Stimulated activated CD8-positive, alpha-beta memory T cell treated with anti-CD3 and anti-CD28 coated beads, Interleukin-7, amount 100 ng/mL, for 4 hours (primary cell): ENCODE measurements at places on chromosomes 13 and 19.

- DNase-seq: no peak
Observed at GRCh38 chr19:56637976-56638555, 4.9 kb upstream of the SMIM17 start.

DNA sequence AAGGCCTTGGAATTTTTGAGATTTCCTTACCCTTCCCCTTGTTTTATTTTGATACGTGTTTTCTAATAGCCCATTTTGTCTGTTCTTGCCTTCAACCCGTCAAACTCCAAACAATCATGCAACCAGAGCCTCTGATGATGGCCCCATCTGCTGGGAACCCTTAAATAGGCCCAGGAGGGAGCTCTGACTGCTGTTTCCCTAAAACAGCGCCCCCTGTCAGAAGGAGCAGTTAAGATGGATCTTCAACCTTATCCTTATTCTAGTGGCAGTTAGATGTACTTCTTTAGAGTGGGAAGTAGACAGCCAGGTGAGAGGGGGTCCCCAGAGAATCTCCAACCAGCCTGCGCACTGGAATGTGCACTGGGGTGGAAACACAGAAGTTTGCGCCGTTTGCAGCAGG is 1031.0 kb upstream of the PCDH9 start:
- DNase-seq: no peak

DNA sequence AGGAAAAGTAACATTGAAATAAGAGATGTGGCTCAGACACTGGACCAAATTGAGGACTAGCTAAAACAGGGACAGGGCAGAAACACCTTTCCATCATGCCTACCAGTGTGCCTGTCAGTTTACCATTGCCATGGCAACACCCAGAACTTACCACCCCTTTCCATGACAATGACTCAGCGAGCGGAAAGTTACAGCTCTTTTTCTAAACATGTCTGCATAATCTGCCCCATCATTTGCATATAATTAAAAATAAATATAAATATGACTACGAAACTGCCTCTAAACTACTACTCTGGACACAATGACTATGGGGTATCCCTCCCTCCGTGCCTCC is 96.0 kb downstream of the UBL3 start:
- DNase-seq: no peak

DNA sequence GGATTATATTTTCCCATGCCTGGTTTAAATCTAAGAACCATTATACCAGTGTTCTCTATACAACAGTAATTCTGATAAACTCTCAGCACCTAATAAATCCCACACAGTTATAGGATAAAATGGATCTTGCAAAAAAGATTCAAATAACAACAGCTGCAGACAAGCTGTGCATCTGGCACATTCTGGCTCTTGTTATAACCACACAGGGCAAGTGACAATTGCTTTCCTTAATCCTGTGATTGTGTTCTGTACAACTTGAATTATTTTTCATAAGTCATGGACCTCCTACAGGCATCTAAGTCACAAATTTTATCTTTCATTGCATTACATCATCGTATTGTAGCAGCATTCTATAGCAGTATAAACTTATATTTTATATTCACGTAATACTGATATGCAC is 948.3 kb downstream of the SLITRK1 start:
- DNase-seq: no peak

GRCh38 chr13:47672245-47673008 is 328.6 kb downstream of the SUCLA2 start:
- no peak for DNase-seq

DNA sequence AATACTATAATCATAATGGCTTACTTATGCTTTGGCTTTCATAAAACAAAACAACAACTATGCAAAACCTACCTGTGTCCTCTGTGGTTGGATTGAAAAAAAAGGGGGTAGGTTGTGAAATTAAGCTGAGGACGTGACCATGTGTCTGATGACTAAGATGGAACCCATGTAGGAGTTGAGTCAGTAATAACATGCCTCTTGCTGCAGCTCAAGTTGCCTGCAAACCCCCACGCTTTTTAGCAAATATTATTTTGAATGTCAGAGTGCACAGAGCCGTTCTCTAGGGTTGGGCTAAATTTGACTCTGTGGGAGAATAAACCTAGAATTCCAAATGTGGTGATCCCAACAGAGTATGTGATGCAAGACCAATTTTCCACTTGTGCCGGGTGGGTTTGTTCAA is 209.3 kb downstream of the KCNRG start:
- no peak for DNase-seq

GRCh38 chr19:7606289-7606688 is 10.6 kb downstream of the CAMSAP3 start:
- no peak for DNase-seq

GRCh38 chr13:79987323-79987722 is 353.6 kb downstream of the SPRY2 start:
- DNase-seq: no peak

DNA sequence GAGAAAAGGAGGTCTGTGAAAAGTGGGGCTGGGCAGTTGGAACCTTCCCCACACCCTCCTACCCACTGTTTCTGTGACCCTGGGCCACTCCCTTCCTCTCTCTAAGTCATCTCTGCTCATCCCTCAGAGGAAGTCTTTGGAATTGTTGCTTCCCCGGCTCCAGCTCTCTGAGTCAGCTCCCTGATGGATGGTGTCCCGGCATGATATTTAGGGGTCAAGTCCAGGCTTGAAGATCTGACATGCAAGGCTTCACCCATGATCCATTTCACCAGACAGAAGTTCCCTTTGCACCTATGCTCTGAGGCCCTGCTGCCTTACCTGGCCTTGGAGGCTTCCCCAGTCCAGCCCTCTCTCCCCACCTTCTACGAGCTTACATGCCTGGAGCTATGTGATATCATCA is 13.3 kb downstream of the EXOC3L2 start:
- no peak for DNase-seq

DNA sequence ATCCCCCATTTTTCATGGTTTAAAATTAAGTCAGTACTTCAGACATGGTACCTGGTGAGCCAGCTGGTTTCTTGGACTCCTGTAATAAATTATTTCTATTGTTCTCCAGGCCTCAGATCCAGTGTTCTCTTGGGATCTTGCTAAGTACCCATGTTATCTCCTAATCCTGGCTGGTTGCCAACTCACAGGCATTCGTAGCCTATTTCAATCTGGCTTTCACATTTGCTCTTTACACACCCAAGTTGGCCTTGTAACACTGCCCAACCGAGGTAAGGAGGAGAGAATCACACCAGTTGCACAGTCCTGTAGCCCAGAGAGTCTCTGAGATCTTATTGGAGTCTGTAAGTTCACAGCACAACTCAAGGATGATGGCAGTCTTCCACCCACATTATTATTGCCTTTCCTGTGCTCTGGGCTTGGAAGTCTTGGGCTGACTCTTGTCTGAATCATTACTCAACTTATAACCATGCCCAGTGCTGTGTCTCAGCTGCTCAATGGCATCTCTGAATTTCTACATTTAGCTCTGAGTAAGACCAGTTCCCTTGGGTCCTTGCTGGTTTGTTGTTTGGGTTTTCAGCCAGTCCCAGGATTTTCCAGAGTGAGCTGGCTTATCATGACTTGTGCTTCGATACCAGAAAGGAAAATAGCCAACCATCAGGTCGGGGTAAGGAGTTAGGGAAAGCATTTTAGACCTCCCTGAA is 76.6 kb upstream of the KLF12 start:
- DNase-seq: no peak

DNA sequence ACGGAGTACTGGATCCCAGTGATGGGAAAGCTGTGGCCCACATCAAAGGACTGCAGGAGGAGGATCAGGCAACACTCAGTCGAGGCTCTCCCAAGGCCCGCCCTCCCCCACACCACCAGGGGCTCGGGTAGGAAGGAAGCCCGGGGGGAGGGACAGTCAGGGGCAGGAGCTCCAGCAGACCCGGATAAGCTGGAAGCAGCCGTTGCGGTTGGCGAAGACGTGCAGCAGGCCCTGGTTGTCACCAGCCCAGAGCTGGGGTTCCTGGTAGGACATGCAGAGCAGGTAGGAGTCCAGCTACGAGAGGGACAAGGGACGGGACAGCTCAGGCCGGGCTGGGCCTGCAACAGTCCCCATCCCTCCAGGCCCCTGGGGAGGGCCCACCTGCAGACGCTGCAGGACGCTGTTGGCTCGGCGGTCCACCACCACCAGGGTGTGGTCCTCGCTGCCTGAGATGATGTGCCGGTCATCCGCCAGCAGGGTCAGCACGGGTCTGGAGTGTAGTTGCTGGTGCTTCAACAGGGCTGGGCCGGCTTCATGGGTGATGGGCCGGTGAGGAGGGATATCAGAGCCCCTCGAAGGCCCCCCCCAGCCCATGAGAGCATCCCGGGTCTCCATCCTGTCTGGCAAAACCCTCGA is 1.9 kb downstream of the GNG14 start:
- no peak for DNase-seq

DNA sequence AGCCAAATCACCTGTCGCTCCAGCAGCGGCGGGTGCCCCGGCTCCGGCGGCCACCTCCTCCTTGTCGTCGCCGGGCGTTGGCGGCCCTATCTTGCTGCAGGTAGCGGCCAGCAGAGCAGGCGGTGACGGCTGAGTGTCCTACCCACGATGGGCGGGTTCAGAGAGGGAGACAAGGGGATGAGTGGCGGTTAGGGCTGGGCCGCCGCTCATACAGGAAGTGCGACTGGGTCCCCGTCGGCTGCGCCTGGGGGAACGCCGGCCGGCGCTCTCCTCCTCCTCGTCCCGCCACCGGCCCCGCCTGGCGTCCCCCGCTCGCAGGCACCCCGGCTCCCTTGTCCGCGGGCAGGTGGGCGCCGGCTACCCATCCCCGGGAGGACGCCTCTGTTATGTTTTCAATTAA is 1692.0 kb downstream of the SLITRK5 start:
- DNase-seq: no peak

DNA sequence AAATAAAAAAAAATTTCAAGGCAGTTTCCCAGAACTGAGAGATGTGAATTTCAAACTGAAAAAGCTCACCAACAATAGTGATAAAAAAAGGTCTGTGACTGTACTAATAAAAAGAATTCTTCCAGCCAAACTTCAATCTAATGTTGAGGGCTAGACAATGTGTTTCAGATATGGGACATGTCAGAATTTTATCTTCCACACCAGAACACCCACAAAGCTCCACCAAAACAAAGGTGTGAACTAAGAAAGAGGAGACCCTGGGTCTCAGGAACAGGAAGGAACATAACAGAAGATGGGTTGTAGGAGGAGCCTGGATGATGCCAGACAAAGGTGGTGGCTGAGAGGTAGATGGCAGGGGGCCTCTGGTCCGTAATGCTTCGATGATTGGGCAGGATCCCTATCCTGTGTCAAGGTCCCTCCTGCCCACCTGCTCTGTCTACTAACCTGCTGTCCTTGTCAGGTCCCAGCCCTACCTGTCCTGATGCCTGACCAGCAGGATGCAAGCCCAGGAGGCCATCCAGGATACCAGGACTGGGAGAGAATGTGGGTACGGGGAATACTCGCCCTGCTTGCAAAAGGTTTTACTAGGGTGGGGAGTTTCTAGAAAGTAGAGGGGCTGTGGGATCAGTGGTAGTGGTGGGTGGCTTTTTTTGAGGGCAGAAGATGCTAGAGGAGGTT is 4.5 kb downstream of the MZF1 start:
- DNase-seq: no peak

- no peak for DNase-seq
Observed at GRCh38 chr19:42693760-42694350, 46.4 kb downstream of the PSG3 start.

GRCh38 chr13:97141097-97141496 is 81.0 kb upstream of the MBNL2 start:
- DNase-seq: no peak

- DNase-seq: no peak
Observed at GRCh38 chr13:27960362-27961226, 8.5 kb downstream of the CDX2 start.

GRCh38 chr19:6501740-6502648 is at the start of gene TUBB4A:
Gene TUBB4A, minus strand, starts transcription at chr19:6502309. Its CDS starts 97 bp downstream, at chr19:6502212.
- peak; percentile 34 for DNase-seq

- no peak for DNase-seq
Observed at GRCh38 chr13:78238911-78239310, 320.3 kb upstream of the EDNRB start.

- no peak for DNase-seq
Observed at GRCh38 chr19:13804830-13805683, 9.8 kb downstream of the ZSWIM4 start.

GRCh38 chr13:60627071-60627686 is 230.2 kb downstream of the TDRD3 start:
- no peak for DNase-seq

DNA sequence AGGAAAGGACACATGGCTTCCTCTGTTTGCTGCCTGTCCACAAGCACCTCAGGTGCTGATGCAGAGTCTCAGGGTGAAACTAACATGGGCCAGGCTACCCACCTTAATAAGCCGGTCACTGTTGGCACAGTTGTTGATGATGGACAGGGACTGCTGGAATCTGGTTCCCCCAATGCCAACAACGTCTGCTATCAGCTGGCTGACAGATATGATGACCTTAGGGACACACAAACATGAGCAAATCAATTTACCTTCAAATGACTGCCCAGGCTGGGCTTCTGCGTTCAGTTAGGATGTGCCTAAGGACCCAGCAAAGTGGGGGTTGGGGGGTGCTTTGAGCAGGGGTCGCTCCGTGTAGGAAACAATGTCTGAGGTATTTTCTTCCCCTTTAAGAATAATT is 77.1 kb upstream of the SLC15A1 start:
- no peak for DNase-seq
